GM13976 (cell line): ENCODE measurements at places on chromosomes 5 and 9.

DNA sequence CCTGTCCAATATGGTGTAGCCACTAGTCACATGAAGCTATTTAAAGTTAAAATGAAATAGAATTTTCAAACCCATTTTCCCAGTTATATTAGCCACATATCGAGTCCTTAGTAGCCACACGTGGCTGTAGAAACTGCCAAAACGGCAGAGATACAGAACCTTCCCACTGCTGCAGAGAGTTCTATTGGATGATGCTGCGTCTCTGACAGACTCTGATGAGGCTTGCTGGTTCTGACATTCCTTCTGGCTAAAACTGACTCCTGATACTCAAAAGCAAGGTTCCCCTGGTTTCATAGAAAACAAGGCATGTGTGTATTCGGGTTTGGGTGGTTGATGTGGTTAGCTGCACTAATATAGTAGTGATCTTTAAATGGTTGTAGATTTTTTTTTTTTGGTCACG, 91.5 kb downstream of the TLE4 start:
- no peak for DNase-seq

DNA sequence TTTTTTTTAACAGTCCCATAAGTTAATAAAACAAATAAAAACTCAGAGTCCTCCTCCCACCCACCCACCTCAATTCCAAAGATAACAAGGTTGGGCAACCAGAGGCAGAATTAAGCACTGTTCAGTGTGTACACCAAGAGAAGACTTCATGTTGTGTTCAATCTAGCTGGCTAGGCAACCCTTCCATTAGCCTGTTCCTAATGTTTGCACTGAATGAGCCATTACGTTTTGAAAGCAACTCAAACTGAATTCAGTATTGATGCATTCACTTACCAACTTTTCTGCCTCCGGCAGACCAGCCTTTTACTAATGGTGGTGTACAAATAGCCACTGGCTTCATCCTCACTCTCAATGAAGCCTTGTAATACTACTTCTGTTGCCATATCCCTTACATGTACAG, 47.5 kb downstream of the PBX3 start:
- no peak for DNase-seq

DNA sequence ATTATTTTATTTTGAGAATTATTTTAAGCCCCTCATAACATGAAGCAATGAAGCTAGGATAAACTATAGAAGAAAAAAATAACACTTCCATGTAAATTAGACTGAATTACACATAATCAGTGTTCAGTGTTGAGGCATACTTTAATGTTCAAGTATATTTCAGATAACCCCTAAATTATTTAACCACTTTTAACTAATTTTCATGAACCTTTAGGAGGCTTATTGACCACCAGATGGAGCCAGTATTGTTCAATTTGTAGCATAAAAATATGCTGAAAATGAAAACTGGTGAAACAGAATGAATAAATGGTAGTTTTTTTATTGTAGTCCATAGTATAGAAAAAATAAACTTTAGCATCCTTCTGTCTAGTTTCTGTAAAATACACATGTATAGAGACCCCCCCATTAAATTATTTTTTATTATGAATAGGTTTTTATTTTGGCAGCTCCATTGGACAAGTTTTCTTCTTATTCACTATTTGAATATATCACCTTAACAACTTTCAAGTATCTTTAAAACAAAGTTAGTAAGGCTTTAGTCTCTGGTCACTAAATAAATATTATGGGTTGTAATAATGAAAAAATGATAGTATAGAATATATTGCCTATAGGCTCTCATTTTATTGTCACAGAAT, 190.1 kb downstream of the CWC27 start:
- no peak for DNase-seq

DNA sequence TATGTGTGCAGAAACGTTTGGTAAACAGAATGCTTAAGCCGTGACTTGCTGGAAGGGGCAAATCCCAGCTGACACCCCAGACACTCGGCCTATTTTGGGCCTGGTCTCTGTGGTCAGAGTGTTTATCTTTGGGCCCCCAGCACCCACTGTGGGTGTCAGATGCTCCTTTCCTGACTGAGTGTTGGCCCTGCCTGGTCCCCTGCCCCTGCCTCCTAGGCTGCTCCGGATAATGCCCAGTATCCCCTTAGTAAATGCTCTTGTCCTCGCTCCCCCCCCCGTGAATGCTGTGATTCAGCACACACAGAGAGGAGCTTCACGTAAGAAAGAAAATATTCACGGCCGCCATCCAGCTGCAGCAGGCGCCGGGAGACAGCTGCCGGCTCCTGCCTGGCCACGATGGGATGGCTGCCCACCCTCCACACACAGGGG, 11.3 kb upstream of the ANGPTL2 start:
- DNase-seq: no peak

GRCh38 chr5:125042261-125042890, 295.9 kb upstream of the ZNF608 start:
- no peak for DNase-seq

DNA sequence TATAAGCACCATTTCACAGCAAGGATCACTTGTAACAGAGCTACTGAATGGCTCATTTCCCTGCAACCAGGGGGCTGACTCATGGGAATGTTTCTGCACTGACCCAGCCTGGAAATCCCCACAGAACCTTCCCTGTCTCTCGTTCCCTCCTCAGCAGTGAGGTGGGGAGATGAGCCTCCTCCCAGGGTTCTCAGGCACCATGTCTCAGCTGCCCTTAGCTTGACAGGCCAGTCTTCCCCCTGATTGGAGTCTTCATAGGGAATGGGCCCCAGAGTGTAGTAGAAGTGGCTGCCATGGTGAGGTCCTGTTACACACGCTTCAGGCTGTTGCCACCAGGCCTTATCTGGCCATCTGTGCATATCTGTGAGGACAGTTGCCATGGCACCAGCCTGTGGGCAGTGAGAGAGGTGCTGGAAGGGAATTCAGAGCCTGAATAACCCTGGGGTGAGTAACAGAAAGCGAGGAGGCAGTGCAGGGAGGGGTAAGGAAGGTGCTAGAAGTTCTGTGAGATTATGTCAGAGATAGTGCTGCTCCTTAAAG, 324.4 kb downstream of the ENC1 start:
- no peak for DNase-seq
